ENCODE measurements at places on chromosomes 13 and 19.

DNA sequence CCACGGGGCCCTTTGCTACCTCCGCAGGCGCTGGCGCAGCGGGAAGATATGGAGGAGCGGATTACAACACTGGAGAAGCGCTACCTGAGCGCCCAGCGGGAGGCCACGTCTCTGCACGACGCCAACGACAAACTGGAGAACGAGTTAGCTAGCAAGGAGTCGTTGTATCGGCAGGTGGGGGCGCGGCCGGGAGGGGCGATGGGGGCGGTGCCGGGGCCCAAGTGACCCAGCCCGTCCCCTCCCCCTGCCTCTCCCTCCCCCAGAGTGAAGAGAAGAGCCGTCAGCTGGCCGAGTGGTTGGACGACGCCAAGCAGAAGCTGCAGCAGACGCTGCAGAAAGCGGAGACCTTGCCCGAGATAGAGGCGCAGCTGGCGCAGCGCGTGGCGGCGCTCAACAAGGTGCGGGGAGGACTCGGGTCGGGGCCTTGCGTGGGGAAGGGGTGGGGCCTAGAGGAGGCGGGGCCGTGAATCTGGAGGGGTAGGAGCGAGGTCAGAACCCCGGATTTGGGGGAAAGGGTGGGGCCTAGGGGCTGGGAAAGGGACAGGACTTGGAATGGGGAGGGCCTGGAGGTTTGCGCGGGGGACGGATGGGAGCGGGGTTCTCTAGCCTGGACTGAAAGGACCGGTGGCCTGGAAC is 13.7 kb downstream of the PPFIA3 start:
- peak; percentile 42 for DNase-seq

- DNase-seq: peak; percentile 78
Observed at GRCh38 chr13:40271931-40272775, 394.3 kb downstream of the FOXO1 start.

DNA sequence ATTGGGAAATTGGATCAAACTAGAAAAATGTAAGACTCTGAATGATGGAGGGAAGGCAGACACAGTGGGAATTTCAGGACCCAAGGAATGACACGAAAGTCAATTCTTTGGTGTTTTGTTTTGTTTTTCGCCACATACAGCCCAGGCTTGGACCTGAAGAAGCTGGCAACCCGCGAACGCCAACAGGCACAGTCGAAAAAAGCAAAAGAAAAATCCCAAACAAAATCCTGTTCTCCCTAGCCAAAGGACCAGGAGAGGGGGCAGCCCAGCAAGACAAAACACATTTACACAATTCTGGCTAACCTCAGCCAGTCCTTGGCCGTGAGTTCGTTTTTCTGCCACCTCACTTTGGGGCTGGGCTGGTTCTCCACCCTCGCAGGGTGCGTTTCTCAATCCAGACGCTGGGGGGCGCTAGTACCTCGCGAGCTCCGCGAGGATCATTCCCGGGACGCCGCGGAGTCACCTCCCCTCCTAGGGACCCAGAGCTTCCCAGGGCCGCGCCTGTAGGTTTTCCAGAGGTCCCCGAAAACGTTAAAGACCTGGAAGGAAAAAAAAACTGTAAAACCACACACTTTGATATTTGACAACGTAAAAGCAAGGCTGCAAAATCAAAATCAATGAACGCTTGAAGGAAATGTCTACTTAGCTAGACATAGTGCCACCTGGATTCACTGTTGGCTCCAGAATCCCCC is 34.9 kb upstream of the TPM4 start:
- DNase-seq: peak; percentile 69

DNA sequence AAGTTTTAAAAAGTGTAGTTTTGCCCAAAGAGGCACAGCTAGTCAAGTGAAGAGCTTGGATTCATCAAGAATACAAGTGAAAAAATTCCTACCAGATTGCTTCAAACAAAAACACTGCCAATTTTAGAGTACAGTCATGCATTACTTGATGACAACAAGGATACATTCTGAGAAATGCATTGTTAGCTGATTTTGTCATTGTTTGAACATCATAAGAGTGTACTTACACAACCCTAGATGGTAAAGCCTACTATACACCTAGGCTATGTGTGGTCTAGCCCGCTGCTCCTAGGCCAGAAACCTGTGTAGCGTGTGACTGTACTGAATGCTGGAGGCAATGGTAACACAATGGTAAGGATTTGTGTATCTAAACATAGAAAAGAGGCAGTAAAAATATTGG is 41.1 kb downstream of the TMTC4 start:
- no peak for DNase-seq

GRCh38 chr13:35856721-35857364 is 274.3 kb downstream of the DCLK1 start:
- DNase-seq: no peak

DNA sequence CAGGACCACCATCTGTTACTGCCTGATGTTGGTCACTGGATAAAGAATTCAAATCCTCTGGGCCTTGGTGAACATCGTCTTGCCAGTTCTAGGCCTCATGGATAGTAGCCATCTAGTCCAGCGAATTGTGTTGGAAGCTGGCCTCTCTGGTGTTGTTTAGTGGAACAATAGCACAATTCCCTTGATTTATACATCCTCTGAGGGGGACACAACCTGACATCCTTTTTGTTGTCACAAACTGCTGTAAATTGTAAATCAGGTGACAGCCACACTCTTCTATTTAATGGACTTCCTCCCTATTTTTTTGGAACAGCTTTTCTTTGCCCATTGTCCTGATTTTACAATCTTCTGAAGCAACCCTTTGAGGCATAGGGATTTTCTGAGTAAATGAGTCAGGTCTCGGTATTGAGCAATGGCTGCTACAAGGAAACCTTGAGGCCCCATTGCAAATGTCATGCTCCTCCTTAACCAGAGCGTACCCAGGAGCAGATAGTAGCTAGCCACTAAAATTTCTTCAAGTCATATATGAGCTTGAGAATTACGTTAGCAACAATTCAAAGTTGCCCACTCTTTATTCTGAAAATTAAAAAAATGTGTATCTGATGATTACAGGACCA is 263.3 kb downstream of the COG6 start:
- DNase-seq: no peak

GRCh38 chr19:16325161-16325527 is 518 bp downstream of the KLF2 start:
- DNase-seq: no peak

DNA sequence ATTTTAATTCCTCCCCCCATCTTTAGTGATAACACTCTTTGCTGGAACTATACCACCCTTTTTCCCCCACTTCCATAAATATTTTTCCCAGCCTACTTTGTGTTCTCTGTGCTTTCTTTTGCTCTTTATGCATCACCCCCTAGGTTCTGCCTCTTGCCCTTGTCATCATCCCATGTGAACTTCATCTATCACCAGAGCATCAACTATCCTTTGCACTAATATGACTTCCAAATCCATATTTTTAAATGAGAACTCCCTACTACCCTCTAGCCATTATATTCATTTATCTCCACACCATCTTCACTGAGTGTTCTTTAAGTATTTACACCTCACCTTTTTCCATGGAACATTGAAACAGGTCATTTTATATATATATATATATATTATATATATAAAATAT is 452.7 kb downstream of the FOXO1 start:
- no peak for DNase-seq

- no peak for DNase-seq
Observed at GRCh38 chr19:34431681-34432402, 3.7 kb downstream of the UBA2 start.

DNA sequence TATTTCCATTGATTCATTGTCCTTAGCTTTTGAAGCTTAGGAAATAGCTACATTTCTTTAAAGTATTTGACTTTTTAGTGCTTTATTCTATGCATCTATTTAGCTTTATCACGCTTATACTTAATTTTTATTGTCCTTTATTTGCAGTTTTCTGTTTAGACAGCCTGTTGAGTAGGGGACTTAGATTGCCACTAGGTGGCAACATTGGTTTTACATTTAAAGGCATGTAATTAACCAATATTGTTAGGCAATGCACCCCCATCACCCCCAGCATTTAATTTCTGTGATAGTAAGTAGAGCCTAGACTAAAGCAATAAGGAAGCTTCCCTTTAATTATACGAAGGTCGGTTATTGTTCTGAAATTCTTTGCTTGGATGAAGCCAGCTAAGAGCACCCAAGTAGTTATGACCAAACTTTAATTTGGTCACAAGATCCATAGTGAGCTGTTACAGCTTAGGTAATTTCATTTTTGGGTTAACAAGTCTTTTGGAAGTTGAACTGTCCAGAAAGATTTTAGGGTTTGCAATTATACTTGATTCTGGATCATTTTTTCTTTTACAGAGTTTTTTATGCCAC is 36.5 kb downstream of the B3GLCT start:
- DNase-seq: no peak

DNA sequence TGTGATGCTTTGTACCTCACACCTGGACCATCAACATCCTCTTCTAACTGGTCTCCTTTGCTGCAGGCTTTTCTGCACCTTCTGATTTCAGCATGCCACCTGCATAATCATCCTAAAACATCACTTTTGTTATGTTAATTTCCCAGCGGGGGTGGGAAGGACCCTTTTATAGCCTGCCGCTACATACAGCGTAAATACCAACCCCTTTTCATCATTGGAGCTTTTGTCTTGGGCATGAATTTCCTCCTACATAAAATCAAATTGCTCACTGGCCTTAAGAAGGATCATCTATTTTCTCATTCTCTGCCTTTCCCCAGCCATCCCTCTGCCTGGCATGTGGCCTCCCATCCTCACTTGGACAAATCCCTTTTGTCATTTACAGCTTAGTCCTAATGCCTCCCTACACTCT is 124.7 kb downstream of the RBM26 start:
- DNase-seq: no peak

- no peak for DNase-seq
Observed at GRCh38 chr13:76463314-76463713, 422.9 kb downstream of the KCTD12 start.
